ENCODE measurements at places on chromosomes 3 and 15.

DNA sequence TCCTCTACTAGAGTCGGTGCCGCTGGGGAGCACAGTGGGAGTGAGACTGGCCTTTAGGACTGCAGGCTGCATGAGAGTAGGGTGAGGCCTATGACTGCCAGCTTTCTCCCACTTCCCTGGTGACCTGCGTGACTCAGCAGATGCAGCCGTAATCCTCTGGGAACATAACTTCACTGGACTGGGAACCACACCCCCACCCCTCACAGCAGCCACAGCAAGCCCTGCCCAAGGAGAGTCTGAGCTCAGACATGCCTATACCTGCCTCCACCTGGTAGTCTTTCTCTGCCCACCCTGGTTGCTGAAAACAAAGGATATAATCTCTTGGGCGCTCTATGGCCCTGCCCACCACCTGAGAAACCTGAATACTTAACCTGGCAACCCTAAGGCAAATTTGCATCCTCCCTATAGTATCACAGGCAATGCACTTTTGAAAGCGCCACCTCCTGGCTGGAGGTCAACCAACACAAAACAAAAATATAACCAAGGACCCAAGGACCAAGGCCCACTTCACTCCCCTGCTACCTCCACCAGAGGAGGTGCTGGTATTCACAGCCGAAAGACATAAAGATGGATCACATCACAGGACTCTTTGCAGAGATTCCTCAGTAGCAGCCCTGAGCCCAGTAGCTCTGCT lies 308.9 kb downstream of the CTNNB1 start:
- DNase-seq, result peak; percentile 23

DNA sequence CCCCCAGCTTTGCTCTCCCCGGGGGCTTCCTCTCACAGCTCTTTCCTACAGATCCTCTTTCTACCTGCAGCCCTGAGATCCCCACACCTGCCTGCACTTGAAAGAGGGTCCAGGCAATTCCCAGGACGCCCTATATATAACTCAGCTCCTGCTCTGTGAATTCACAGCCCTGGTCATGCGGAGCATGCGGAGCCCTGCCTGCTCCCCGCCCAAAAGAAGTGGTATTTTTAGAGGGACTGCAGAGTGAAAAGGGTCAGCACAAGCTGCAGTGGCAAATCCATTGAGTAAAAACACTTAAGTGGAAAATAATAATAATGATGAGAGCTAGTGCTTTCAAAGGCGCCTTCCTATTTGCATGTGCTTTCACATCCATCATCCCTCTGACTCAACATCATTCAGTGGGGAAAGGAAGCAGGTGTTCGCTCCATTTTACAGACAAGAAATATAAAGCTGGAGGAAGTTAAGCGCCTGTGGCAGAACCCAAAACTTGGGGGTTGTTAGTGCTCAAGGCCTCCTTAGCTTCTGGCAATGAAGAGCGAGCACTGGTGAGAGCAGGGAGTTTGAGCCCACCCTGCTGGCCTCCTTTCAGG lies 76.3 kb upstream of the LIPC start:
- no peak for DNase-seq

- peak; percentile 47 for DNase-seq
Measured at GRCh38 chr3:171328419-171329082, 131.7 kb downstream of the TNIK start.

GRCh38 chr3:12884186-12884680 lies 42.9 kb upstream of the RPL32 start:
- no peak for DNase-seq

- DNase-seq, result no peak
Measured at GRCh38 chr3:71968544-71968943, 183.6 kb upstream of the PROK2 start.

DNA sequence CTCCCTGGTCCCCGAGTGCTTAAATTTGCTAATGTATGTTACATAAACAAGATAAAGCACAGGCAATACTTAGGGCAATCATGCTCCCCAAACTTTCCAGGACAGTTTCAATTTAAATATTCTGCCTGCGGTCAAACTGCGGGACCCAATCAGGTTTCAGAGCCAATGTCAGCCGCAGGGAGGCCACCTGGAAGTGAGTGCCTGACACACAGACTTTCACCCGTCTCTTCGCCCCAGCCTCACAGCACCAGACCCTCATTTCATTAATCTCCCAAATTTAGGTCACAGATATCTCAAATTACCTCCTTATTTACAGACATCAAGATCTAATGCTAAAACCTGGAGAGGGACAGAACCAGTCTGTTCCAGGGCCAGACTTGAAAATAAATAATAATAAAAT lies 107.2 kb upstream of the ALDH1A3 start:
- DNase-seq, result no peak

DNA sequence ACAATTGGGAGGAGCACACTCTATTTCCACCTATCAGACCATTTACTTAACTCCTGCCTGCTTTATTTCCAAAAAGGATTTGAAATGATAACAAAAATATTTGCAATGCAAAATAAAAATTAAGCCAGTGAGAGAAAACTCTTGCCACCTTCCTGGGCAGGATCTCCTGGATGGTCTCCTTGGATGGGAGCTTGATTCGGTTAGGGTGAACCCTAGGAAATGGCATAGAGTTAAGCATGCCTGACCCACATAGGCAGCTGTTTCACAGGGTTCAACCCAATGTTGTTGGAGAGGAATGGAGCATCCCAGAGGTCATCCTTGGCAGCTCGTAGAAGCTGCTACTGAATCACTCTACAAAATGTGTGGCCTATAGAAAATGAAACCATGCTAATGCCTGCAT lies 83.8 kb downstream of the TGFBR2 start:
- no peak for DNase-seq

DNA sequence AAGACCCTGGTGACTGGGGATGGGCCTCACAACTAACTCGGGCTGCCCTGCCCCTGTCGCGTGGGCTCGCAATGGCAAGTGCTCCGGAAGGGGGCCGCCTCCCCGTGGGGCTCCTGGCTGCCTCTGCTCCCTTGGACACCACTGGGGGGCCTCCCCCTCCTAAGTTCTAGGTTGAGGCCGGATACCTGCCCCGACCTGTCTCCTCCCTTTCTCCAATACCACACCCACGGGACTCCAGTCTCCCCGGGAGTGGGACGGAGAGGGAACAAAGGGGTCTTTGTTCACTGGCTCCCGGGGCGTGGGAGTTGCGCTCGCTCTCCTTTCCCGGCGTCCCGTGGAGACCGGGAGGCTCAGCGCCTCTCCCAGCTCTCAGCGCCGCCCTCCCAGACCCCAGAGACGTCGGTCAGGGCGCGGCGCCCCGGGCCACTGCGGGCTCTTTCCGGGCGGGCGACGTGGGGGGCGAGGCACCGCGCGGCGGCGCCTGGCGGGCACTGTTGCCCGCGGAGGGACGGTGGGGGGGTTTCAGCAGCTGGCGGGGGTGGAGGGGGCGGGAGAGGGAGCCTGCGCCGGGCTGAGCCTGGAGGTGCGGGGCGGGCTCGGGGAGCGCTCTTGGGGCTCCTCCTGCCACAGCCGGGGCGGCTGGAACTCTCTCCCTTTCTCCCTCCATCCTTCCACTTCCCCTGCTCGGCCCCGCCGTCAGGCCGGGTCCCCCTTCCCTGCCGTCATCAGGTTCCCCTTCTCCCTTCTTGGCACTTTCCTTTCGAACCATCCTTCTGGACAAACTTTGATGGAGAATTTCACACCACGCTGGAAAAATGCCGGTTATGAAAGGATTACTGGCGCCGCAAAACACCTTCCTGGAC lies at the start of gene KCNH8:
TSS of gene KCNH8 (plus strand) at position 606 of the 863 bp plus-strand sequence. CDS start at position 816, 210 bp downstream.
- DNase-seq, result no peak

DNA sequence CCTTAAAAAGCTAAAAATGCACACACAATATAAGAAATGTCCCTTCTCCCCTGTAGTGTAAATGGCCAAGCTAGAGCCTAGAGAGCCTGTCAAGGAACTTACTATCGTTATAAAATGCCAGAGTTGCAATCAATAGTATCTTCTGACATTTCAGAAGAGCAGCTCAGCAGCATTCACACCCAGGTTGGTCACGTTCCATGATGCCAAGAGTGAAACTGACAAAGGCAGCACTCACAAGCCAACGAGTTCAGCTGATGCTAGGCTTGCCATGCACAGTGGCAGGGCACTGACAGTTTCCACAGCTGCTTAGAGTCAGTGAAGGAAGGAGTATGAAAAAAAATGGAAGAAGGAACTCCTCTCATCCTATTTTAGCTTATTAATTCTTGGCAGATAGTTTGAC lies 331.4 kb upstream of the CCDC54 start:
- no peak for DNase-seq

DNA sequence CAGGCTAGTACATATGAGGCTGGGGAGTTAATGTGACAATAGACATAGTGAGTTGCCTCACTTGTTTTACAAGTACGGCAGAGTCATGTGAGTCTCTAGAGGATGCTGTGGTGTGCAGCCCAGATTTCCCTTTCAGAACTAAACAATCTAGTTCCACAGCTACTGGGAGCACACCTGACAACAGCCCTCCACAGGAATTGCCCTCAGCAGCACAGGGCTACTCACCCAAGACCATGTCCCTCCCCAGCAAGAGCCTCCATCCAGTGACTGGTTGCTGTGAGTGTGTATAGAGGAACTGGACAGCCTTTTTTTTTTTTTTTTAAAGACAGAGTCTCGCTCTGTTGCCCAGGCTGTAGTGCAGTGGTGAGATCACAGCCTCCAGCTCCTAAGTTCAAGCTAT lies 40.2 kb upstream of the UBE2E2 start:
- no peak for DNase-seq

DNA sequence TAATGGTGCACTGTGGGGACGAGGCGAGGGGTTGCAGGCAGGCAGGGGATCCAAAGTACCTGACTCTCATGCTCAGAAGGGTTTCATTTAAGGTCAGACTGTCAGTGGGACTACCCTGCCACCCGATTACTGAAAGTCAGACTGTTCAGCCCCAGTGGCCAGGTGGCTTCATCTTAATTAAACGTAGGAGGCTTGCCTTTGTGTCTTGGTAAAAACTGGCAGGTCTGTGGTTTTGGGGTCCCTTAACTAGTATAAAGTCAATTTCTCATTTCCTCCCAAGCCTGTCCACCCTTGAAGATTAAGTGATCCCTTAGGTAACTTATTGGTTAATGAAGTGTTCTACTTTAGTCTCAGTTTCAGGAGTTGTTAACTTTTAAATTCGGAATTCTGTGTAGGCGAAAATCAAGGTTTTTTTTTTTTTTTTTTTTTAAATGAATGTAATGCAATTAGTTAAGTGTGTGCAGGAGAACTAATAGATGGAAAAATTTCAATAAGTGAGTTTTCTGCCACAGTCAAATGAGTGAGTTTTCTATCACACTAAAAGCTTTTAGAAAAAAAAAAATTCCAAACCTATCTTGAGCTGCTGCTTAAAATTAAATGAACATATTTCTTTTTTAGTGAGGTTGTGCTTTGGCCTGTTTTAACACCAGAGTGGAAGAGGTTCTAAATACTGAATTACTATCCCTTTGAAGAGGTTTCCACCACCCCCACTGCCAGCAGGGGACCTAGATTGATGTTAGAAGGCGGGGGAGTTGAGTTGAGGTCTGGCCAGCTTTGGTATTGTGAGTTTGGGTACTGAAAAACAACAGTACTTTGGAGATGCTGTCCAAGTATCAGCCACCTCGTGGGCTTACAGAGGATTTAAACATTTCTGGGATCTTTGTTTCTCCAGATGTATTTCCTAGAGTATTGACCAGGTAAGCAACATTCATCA lies 15.2 kb downstream of the ITPR1 start:
- DNase-seq, result no peak

DNA sequence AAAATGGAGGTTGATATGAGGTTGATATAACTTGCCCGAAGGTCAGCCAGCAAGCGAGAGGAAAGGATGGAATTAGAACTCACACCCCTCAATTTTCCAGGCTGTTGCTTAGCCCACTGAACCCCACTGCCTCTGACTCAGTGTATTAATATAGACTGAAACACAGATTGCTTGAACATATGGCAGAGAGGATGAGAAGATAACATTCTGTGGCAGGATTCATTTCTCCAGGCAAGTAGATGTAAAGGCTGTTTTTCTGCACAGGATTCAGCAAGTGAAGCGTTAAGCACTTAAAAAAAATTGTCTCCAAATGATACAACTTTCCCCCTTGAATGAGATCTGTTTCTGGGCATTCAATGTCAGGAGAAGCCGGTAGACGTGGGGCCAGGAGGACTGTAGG lies 335.2 kb downstream of the GAP43 start:
- DNase-seq, result no peak

- no peak for DNase-seq
Measured at GRCh38 chr3:99970198-99970597, 144.1 kb downstream of the FILIP1L start.

- DNase-seq, result no peak
Measured at GRCh38 chr15:67134067-67134838, 68.9 kb downstream of the SMAD3 start.

DNA sequence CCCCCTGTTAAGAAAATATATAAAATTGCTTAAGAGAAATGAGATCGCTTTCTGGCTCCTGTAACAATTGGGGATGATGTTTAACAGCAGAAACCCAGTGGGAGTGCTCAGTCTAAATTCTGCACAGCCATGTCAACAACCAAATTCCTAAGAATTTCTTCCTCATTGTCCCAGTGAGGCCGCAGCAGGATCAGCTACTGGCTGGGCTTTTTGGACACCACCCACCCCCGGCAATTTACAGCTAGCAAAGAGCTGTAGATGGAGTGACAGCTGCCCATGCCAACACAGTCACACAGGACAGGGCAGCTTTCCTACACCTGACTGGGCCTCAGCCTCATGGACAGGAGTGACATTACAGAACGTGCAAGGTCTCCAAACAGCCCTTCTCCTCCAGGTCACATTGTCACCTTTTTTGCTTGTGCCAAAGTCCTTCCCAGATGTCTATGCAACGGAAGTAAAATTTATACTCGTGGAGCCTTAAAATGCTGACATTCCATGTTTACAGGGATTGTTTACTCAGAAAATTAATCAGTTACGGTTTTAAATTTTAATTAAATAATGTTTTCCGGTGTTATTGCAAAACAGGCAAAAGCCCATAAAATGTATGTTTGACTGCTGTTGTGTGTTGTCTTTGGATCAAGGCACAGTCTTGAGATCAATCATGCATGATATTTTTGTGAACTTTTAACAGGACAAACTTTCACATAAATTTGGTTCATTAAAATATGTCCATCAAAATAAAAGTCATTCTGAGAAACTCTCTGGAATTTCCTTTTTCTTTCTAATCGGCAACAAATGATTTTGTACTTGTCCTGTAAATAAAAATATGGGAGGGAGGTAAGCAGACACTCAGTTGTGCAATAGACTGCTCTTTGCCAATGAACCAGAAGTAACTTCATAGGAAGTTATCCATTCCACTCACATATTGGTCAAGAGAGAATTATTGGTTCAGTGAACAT lies 943.2 kb downstream of the MCTP2 start:
- DNase-seq, result no peak

GRCh38 chr15:73891328-73892315 lies 18.3 kb downstream of the TBC1D21 start:
- DNase-seq, result no peak

DNA sequence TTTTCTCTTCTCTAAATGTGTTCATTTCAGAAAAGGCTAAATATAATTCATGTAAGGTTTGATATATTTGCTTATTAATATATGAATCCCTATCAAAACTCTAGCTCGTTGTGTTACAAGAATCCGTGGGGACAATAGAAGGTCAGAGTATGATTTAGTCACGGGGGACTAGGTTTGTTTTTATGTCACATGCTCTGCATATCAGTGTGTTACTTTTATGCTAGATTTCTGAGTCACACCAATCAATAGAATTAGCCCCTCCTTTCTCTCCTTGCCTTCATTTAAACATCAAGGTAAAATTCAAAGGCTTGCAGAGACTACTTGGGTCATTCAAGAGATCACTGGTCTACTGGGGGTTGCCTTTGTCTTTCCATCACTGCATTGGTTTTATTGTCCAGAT lies 636.1 kb downstream of the NR2F2 start:
- DNase-seq, result no peak
